NB4 (cell line): ENCODE measurements at places on chromosomes 1 and 21.

GRCh38 chr1:60184521-60184920, 111.0 kb upstream of the C1orf87 start:
- DNase-seq = no peak

DNA sequence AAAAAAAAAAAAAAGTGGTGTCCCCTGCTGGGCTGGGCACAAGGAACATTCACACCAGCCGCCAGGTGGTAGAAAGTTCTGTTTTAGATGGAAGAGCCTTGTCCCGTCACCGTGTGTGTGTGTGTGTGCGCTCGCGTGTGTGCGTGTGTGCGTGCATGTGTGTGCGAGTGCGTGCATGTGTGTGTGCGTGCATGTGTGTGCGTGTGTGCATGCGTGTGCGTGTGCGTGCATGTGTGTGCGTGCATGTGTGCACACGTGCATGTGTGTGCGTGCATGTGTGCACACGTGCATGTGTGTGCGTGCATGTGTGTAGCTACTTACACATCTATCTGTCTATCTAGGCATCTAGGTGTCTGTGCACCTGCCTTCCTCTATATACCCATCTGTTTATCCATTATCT, 491.7 kb downstream of the NPHP4 start:
- DNase-seq = no peak

DNA sequence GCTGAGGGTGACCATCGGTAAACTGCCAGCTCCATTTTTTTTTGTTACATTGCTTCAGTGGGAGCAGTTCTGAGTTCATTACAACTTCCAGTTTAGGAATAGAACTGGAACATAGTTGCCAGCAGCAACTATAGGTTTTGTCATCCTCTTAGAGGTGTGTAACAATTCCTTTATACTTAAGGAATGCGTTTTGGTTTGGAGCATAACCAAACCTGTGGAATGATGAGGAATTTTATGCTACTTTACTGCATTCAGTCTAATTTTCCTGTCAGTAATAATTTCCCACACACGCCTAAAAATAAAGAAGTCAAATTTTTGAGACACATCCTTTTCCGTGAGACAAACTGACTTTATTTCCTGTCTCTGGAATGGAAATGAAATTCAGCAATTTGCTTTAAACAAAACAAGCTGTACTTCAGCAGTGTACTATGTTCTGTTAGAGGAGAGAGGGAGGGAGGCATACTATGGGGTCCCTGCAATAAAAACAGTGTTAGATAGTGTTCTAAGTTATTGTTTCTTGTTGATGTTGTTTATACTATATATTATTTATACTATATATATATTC, 4.8 kb upstream of the AMPD1 start:
- no peak for DNase-seq

DNA sequence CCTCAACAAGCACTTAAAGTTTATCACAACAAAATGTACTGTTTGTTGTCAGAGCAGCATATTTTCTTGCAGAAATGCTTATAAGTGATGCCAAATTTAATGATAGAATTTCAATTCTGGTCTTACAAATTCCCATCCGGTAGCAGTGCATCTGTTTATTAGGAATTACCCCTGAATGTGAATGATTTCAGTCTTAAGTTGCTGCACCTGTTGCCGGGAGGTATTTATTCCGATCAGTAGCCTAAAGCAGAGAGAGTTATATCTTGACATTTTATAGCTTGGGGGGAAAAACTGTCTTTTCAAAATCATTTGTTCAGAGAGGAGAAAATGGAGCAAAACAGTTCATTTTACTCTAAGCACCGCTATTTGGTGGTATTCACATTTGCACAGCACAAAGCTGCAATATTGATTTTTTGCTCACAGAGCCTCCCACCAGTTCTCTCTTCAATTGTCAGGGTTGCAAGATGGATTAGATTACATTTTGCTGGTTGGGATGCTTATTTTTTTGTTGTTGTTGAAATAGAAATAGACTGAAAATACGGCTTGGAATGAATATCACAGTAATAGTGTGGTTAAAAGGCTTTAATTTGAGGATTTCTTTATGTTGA, 98.6 kb downstream of the ADGRL2 start:
- DNase-seq = no peak

GRCh38 chr1:30418939-30419720, 304.3 kb downstream of the MATN1 start:
- no peak for DNase-seq

- DNase-seq = no peak
Measured at GRCh38 chr1:90728502-90729287, 11.6 kb upstream of the BARHL2 start.

DNA sequence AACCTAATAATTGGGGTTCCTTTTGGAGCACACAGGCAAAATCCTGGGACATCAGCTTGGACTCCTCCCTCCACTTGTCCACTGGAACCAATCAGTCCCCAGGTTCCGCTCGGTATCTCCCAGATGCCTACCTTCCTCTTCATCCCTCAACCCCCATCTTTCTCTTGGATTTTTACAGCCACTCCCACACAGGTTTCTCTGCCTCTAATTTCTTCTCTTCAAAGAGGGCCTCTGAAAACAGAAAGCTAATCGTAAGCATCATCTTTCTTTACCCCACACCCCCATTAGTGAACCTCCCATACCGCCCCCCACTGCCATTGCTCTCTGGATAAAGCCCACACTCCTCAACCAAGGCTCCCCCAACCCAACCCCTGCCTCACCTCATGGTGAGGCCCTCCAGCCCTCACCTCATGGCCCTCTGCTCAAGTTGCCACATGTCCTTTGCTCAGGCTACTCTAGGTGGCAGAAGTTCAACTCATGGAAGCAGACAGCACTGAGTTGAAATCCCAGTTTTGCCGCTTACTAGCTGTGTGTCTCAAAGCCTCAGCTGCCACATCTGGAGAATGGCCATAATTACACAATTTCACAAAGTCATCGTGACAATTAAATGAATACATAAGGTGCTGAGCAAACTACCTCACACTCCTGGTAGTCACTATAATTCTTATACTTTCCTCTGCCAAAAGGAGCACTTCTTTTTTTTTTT, 18.1 kb upstream of the WASF2 start:
- DNase-seq = peak; percentile 53

DNA sequence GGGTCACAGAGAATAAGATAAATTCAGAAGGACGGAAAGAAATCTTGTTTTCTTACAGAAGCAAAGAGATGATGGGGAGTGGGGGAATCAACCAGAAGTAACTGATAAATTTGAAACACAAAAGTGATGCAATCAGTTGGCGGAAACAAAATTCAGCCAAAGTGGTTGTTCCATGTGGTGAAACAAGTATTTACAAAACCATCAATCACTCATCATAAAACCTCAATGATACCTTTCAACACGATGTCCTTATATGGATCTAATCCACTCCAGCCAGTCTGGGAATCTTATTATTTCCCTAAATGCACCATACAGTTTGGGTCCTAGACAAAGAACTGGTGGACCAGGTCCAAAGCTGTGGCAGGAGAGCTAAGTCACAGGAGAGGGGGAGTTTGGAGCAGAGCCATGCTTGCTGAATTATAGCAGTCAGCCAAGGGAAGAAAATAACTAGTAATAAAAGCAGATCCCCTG, 303.8 kb upstream of the LRRC7 start:
- peak; percentile 1 for DNase-seq

GRCh38 chr1:53468374-53468773, 9.2 kb downstream of the DMRTB1 start:
- no peak for DNase-seq

- DNase-seq = peak; percentile 66
Measured at GRCh38 chr1:147246910-147247655, 4.6 kb downstream of the CHD1L start.

GRCh38 chr1:201719812-201720521, 109.0 kb upstream of the IPO9 start:
- no peak for DNase-seq

GRCh38 chr1:208025031-208025430, 114.1 kb upstream of the CD34 start:
- no peak for DNase-seq

DNA sequence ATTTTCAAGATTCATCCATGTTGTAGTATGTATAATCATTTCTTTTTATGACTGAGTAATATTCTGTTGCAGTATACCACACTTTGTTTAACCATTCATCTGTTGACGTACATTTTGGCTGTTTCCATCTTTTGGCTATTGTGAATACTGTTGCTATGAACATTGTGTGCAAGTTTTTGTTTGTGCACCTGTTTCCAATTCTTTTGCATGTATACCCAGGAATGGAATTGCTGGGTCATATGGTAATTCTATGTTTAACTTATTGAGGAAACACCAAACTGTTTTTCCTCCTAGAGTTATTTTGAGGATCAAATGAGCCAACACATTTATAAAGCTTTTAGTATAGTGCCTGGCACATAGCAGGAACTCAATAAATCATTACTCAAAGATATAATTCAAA, 49.2 kb upstream of the MAN1A2 start:
- DNase-seq = no peak

DNA sequence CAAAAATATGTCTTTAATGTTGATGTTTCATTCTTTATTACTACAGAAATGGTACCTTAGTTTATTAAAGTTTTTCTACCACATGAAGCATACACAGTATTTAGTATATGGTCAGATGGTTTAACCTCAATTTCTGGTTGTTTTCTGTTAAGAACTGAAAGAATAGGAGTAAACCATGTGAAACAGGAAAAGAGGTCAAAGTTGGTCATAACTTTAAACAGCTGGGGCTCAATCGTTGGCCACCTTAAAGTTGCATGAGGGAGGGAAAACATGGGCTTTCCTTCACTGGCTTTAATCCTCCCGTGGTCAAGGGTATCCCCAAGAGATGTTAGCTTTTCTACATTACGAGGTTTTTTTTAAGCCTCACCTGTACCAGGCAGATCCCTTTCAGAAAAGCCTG, 483.3 kb upstream of the ADAMTS5 start:
- DNase-seq = no peak

DNA sequence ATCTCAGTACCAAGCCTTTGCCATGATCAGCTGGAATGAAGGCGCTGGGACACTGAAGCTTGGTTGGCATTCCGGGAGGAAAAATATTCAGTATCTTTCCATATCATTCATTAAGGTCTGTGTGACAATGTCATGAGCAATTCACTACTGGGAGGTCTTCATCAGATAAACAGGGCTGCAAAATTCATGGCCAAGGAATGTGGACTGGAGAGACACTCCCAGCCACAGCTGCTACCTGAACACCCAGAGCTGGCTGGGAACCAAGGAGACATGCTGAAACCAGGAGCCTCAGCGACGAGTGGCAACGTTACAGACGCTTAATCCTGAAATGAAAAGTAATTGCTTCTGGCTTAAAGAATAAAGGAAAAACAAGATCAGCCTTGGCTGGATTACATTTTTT, 30.6 kb upstream of the DDAH1 start:
- no peak for DNase-seq

- no peak for DNase-seq
Measured at GRCh38 chr1:171334024-171334640, 20.1 kb downstream of the FMO4 start.

DNA sequence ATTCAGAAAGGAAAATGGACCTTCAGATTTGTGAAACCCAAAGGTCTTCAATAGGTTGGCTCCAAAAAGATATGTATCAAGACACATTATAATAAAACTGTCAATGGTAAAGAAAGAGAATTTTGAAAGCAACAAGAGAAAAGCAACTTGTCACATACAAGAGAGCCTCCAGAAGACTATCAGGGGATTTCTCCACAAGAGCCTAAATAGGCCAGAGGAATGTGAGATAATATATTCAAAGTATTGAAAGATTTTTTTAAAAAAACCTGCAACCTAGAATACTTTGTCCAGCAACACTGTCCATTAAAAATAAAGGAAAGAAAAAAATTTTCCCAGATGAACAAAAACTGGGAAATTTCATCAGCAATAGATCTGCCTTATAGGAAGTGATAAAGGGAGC, 869.6 kb upstream of the ADGRL2 start:
- DNase-seq = no peak

- DNase-seq = no peak
Measured at GRCh38 chr1:82950606-82951200, 1048.2 kb downstream of the TTLL7 start.

GRCh38 chr1:114488739-114489138, 22.3 kb downstream of the TRIM33 start:
- no peak for DNase-seq

DNA sequence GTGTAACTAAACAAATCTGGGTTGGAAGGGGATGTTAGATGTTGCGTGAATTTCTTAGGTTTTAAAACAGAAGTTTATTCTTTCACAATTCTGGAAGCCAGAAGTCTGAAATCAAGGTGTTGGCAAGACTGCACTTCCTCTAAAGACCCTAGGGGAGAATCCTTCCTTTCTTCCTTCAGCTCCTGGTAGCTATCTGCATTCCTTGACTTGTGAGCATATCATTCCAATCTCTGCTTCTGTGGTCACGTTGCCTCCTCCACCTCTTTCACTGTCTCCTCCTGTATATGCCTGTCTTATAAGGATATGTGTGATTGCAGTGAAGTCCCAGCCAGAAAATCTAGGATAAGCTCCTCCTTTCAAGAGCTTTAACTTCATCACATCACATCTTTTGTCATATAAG, 7.7 kb downstream of the CHRM3 start:
- DNase-seq = no peak

GRCh38 chr1:54804471-54805132, 3.5 kb upstream of the TTC22 start:
- no peak for DNase-seq

DNA sequence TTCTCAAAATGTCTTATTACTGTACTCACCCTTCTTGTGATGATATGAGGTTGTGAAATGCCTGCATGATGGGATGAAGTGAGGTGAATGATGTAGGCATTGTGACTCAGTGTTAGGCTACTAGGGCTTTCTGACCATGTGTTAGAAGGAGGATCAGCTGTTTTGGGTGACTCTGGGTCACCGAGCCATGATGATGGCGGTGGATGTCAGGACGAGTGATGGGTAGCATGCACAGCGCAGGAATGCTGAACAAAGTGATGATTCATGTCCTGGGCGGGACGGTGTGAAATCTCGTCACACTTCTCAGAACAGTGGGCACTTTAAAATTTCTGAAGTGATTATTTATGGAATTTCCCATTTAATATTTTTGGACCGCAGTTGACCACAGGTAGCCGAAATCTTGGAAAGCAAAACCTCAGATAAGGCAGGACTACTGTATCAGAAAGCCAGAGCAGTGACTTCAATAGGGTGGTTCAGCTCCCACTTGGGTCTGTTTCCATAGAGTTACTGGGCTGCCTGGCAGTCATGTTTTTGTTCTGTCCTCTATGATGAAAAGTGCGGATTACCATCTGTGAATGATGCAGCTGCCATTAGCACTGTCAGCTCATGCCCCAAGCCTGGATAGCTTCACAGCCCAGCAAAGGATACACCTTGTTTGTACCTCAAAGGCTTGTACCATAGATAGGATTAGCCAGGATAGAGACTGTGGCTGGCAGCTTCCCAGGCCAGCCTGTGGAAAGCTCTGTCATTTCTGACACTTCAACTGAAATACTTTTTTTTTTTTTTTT, 26.6 kb downstream of the IL6R start:
- peak; percentile 52 for DNase-seq

DNA sequence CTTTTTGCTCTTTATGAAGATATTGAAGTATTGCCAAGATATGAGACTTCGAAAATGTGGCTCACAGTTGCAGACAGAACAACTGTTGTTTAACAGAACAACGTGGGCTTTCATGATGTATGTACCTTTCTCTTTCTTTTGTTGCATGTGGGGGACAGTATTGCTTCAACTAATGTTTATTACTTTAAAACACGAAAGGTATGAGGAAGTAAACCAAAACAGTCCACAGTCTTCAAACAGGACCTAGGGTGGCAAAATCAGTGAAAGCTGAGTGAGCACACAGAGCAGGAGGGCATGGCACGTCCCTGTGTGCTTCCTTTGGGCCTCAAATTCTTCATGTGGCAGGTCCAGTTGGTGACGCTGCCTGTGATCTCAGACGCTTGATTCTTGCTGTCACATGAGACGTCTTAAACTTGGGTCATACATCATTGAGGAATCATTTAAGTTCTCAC, 7.8 kb upstream of the CHAF1B start:
- no peak for DNase-seq

GRCh38 chr1:177170756-177171535, at the start of gene BRINP2:
Gene BRINP2, plus strand, starts transcription at chr1:177170958. Its CDS starts 58,919 bp downstream, at chr1:177229877.
- DNase-seq = no peak
